Lung microvascular endothelial cell (primary cell): ENCODE measurements at places on chromosomes 1 and 21. TPM values are rescaled to one million over a fixed set of nuclear protein-coding genes. Genes with fewer than 3 reads are reported as not detected.

Gene LEMD1
- total RNA-seq, result not detected in 2 replicates

Gene WNT2B
- total RNA-seq, result 0.44 and 0.79 TPM in 2 replicates

Gene LYPD8
- not detected in 2 replicates for total RNA-seq

Gene CENPF
- total RNA-seq, result 6.0 and 17.7 TPM in 2 replicates

Gene OR10J1
- not detected in 2 replicates for total RNA-seq

Gene PRRX1
- under 0.01 and 0.65 TPM in 2 replicates for total RNA-seq

Gene TMEM59
- 198 and 425 TPM in 2 replicates for total RNA-seq

Gene ANGPTL3
- total RNA-seq, result not detected in 2 replicates

Gene CAMK1G
- not detected in 2 replicates for total RNA-seq

Gene AADACL4
- not detected in 2 replicates for total RNA-seq

Gene NTNG1
- total RNA-seq, result under 0.01 TPM in 1 of 2 replicates, not detected in the other

Gene MROH9
- not detected in 2 replicates for total RNA-seq

Gene UMODL1
- not detected in 2 replicates for total RNA-seq

Gene CFAP107
- total RNA-seq, result not detected in 2 replicates

Gene C1orf94
- not detected in 2 replicates for total RNA-seq

Gene GOLPH3L
- total RNA-seq, result 9.1 and 10.0 TPM in 2 replicates

Gene TRIM67
- total RNA-seq, result not detected in 2 replicates

Gene FAM43B
- not detected in 2 replicates for total RNA-seq

Gene CSMD2
- total RNA-seq, result under 0.01 TPM in 2 replicates

Gene BLACAT1
- not detected in 2 replicates for total RNA-seq

Gene GRIK3
- not detected in 2 replicates for total RNA-seq

Gene CD247
- not detected in 2 replicates for total RNA-seq

Gene TOR1AIP2
- total RNA-seq, result 50.8 and 87.1 TPM in 2 replicates

Gene ARMH1
- under 0.01 TPM in 1 of 2 replicates, not detected in the other for total RNA-seq

Gene FCMR
- not detected in 2 replicates for total RNA-seq

Gene BATF3
- 0.44 and 2.0 TPM in 2 replicates for total RNA-seq

Gene C4BPA
- total RNA-seq, result not detected in 2 replicates

Gene OR2L3
- not detected in 2 replicates for total RNA-seq

Gene ILDR2
- not detected in 2 replicates for total RNA-seq

Gene OR2T6
- not detected in 2 replicates for total RNA-seq

Gene POU2F1
- 3.7 and 4.0 TPM in 2 replicates for total RNA-seq
